NCI-H524 (cell line): ENCODE measurements at places on chromosomes 11 and 22.

GRCh38 chr11:117970400-117971024, 15.7 kb upstream of the IL10RA start:
- no peak for DNase-seq

GRCh38 chr11:12408156-12408770, 30.9 kb downstream of the PARVA start:
- DNase-seq: no peak

- DNase-seq: peak; percentile 53
Measured at GRCh38 chr22:21020802-21021429, 6.0 kb downstream of the P2RX6 start.

DNA sequence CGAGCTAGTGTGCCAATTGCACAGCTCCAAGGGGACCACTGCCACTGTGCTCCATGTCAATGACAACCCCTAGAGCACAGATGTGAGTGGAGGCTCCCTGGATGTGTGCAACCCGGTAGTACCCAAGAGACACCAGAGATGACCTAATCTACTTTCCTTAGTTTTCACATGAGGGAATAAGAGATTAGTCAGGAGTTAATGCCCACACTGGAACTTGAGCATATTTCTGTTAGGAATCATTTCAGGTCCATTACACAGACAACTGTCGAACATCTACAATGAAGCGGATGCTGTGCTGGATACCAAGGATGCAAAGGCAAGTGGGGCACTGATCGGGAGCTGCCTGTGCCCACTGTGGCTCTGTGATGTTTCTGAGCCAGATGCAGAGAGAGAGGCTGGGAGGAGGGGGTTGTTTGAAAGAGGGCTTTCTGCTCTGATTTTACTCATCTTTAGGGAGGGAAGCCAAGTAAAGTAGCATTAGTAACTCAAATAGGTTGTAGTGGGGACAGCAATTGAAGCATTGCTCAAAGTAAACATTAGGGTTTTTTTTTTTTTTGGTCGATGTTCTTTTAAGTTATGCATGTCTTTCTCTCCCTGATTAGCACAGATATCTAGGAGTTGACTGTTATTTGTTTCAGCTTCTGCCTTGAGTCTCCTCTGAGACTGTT, 82.5 kb upstream of the SORL1-AS1 start:
- DNase-seq: peak; percentile 59

DNA sequence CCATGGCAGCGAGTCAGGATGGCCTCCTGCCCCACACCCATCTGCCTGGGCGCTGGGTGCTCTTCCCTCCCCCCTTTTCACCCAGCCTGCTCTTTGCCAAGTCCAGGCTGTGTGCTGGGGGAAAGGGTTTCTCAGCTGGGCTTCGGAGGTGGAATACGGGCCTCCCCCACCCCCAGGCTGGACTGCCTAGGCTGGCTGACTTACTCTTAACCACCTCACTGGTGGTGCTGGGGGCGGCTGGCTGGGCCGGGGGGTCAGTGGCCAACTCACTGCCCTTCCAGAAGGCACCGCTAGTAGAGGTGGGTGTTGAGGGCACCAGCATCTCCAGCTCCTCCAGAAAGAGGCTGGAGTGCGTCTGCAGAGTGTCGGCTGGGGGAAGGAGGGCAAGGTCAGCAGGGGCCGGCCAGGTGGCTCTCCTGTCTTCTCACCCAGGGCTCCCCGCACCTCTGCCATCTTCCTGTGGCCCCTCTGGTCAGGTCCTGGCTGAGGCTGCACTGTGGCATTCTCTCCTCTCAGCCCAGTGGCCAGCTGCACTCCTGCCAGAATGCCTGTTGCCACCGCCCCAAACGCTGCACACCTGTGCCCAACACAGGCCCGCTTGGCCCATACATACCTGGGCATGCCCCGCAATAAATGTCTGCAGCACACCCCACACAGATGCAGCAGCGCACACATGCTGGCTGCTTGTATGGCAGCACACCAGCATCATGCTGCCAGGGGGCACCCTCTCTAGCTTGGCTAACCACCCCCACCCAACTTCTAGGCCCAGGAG, 9.7 kb downstream of the PITPNM1 start:
- no peak for DNase-seq

DNA sequence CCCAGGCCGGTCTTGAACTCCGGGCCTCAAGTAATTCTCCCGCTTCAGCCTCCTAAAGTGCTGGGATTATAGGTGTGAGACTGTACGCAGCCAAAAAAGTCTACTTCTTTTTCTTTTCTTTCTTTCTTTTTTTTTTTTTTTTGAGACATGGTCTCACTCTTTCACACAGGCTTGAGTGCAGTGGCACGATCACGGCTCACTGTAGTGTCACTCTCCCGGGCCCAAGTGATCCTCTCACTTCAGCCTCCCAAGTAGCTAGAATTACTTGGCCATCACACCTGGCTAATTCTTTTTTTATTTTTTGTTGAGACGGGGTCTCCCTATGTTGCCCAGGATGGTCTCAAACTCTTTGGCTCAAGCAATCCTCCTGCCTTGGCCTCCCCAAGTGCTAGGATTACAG, 3.6 kb upstream of the UBE2L3 start:
- DNase-seq: no peak

DNA sequence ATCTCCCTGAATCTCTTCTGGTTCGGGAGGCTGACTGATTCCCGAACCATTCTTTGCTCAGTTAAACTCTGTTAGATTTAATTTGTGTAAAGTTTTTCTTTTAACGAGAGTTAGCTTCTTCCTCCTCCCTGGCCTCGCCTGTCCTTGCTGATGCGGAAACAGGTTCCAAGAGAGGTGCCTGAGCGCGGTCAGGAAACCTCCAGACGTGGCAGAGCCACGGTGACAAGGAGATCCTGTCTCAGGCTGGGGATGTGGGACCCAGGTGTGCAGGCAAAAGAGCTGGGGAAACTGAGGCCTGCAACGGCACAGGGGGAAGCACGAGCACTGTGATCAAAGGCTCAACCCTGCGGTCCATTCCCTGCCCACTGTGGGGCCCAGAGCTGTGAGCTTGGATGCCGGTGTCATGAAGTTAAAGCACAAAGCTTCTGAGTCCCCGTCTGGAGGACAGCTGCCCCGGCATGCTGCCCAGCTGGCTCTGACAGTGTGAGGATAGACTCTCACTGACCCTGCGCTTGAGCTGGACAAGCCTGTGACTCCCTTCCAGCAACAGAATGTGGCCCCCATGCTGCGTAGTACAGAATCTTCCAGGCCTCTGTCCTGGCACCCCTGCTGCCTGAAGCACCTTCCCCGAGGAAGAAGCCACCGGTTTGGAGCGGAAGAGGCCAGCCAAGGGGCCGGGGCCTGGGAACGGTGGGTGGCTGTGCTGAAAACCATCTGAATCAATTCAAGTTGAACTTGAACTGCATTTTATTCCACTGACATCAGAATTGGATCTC, 960.6 kb downstream of the BRD1 start:
- DNase-seq: no peak

DNA sequence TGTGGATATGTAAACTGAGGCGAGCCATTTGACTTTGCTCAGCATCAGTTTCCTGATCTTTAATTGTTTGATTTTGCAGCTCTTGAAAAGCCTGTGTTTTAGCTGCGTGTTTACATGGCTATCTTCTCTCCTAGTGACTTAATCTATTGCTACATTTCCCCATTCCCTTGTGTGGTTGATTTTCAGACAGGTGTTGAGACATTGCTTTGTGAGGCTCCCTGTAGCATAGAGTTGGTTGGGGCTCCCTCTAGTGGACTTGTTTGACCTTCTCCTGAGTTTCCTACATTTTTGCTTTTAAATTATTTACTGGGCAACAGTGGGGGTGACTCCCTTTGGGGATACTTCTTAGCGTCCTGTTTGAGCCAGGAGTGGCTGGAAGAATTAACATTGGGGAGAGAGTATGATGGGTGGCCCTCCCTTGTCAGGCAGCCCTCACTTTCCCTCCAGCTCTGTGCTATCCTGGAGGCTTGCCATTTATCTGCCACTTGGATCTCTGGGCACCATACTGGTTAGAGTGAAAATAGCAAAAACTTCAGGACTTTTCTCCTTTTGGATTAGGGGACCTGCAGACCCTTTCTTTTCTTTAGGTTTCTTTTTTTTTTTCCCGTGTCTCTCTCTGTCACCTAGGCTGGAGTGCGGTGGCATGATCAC, 9.2 kb upstream of the CBL start:
- DNase-seq: peak; percentile 79

DNA sequence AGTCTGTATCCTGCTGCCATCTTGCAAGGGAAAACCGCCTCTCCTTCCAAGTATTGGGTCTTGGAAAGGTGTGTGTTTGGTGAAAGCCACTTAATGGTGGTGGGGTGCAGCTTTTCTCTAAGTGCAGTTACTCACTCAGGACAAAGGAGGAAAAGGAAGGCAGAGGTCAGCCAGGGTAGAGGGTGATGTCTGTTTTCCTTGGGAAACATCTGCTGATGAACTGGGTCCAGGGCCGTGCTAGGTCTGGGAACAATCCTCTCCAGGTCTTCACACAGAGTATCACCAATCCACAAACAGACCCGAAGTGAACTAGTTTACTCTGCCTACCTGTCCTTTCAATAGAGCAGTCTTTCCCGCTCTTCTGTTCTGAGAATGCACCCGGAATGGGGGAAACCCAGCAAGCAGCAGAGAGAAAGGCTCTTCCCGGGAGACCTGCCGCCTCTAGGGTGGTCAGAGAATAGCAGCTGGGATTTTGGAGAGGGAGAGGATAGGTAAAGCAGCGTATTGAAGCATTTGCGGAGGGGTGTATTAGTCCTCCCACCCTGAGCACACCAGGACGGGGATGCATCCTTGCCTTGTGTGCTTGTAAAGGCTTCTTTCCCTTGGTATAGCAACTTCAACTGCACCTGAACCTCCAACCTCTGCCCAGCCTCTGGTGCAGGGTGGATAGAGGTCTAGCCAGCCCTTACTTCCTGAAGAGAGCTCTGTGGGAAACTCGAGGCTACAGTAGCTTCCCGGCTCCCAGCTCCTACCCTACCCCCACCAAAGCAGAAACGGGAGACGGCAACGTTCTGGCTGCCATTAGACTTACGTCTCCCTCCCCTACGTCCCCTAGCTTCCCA, 20.7 kb downstream of the LHFPL7 start:
- DNase-seq: no peak

DNA sequence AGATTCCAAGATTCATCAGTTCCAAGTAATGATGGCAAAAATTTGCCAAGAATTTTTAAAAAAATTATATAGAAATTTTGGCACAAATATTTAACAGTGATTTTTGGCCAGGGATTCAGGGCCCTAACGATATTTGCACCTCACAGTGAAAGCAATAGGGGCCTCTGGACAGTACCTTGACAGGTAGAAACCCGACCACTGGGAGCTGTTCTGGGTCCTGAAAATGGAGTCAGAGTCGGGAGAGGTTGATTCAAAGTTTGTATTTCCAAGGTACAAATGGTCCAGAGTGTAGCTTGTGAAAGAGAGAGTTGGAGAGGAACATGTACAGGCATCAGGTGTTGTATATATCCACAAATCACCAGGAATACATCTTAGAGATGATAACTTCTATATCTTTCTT, 41.6 kb downstream of the MRGPRX2 start:
- DNase-seq: no peak

DNA sequence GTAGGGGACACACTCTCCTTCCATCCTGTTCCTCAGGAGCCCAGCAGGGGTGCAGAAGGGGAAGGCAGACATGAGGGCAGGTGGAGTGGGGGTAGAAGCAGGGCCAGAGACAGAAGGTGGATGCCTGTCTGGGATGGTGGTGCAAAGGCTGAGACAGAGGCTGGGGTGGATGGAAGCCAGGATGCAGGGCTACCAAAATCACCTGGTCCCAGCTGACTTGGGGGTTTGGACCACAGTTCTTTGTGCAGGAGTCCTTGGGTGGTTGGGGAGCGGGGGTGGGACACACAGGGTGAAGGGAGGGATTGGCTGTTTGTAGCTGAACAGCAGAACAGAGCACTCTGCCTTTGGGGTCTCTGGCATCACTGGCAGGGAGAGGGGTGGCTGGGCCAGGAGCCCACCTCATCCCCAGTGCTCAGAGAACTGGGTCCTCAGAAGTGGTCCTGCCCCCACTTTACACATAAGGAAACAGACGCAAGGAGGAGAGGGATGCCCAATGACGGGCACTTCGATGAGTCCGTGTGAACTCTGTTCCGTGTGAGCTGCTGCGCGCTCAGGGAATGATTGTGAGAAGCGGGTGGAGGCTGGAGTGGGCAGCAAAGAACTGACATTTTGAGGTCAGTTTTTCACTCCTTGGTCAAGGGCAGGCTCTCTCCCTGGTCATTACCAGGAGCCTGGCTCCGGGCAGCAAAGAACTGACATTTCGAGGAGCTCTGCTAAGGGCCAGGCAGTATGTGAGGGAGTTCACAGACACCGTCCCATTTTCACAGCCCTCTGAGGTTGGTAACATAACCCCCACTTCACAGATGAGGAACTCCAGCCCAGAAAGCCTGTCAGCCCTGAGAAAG, 1.9 kb downstream of the TAGLN start:
- DNase-seq: no peak

DNA sequence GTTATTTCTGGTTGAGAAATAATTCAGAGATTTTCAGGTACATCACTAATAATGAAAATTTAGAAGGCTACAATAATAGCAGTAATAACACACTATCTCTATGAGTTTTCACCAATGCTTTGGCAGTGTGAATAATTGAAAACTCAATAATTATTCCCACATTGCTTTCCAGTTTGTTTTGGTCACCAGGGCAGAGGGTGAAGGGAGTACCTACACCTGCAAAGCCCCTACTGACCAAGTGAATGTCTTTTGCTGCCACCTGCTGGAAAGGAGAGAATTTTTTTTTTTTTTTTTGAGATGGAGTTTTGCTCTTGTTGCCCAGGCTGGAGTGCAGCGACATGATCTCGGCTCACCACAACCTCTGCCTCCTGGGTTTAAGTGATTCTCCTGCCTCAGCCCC, 3.2 kb downstream of the NELL1 start:
- DNase-seq: no peak

- DNase-seq: no peak
Measured at GRCh38 chr22:50343541-50343935, 411 bp downstream of the PPP6R2 start.

GRCh38 chr22:20866736-20867135, 7.9 kb downstream of the SNAP29 start:
- no peak for DNase-seq

- DNase-seq: peak; percentile 61
Measured at GRCh38 chr22:38832005-38832978, 11.5 kb downstream of the NPTXR start.

- no peak for DNase-seq
Measured at GRCh38 chr22:35380013-35380412, 883 bp upstream of the HMOX1 start.

DNA sequence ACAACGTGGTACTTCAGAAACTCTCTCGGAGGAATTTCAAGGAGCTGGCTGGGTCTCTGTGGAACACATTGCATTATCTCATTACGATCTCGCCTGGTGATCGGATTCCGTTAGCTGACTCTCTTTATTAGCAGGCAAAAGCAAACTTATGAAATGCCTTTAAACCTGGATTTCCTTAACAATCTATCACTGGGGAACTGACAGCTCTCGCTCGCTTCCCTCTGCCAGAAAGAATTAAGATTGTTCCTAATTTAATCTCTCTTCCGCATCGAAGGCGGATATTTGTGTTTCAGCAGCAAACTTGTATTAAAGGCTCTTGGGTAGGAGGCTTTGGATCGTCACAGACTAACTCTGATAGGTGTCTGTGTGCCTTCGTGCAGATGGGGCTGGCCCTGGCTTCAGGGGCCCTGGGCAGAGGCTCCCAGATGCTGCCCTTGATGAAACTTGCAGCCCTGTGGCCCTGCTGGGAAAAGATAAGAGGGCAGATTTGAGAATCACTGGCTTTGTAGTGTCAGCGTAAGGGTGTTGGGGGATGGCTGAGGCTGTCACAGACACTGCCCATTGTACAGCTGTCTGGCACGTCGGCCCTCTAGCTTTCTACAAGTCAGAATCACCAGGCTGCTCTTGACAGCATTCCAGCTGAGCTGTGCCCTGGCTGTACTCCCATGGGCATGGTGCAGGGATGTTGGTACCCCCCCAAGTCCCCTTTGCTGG, 162.2 kb upstream of the NECTIN1 start:
- DNase-seq: peak; percentile 49

- DNase-seq: no peak
Measured at GRCh38 chr11:17658211-17658610, 61.2 kb upstream of the MYOD1 start.
